Liver (tissue), 10 donors: ENCODE measurements at places on chromosomes 2 and 18. TPM values are rescaled to one million over a fixed set of nuclear protein-coding genes. Genes with fewer than 3 reads are reported as not detected.

Gene TMEM182
- total RNA-seq = 12.5 TPM

Gene TYMS
- 77.4 TPM for total RNA-seq

- no peak for DNase-seq
These were observed 110.0 kb upstream of the TEX51 start for GRCh38 chr2:126788652-126789051.

- peak; percentile 88 for DNase-seq
These were observed 851 bp downstream of the FAM117B start for GRCh38 chr2:202635428-202636212.

DNA sequence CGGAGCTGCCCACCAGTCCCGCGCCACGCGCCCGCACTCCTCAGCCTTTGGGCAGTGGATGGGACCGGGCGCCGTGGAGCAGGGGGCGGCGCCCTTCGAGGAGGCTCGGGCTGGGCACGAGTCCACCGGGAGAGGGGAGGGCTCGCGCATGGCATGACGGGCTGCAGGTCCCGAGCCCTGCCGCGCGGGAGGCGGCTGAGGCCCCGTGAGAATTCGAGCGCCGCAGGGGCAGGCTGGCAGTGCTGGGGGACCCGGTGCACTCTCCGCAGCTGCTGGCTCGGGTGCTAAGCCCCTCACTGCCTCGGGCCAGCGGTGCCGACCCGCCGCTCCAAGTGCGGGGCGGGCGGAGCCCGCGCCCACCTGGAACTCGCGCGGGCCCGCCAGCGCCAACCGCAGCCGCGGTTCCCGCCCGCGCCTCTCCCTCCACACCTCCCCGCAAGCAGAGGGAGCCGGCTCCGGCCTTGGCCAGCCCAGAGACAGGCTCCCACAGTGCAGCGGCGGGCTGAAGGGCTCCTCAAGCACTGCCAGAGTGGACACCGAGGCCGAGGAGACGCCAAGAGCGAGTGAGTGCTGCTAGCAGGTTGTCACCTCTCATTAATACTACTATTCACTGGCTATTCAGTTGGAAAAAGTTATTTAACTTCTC, 3.6 kb upstream of the TTC21B start:
- no peak for DNase-seq

DNA sequence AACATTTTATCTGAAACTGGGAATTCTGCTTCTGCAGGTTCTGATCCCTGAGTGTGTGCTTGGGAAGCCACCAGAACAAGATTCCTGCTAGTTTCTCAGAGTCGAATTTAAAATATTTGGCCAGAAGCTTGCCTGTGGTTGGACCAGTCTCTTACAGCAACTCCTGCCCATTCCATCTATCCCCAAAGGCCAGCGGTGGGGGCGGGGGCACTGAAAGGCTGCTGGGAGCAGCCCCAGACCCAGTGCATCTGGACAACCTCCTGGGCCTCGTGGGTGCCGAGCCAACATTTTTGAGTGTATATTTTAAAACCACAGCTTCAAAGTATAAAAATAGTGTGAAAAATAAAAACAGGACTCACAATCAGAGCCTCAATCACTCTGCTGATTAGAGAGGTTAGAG, 38.6 kb upstream of the ZFP36L2 start:
- DNase-seq = no peak

- DNase-seq = no peak
These were observed 571.2 kb downstream of the ZEB2 start for GRCh38 chr2:143948710-143949109.

DNA sequence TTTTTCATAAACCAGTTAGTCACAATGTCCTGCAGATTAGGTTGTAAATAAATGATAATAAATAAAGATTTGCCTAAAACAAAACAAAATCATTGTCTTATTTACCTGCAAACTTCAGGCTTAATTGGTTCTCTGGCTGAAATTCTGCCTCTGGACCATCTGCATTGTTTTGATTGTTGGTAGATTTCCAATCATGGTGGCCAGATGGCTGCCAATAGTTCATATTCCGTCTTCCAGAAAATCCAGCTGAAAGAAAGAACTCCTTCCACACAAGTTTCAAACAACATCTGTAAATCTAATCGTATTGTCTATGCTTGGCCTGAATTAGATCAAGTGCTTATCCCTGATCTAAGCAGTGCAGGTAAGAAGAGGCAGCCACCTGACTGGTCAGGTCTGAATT, 771.1 kb upstream of the ZEB2 start:
- no peak for DNase-seq

Gene HRH4
- 0.17 TPM for total RNA-seq

GRCh38 chr2:229218329-229218921, 52.7 kb downstream of the PID1 start:
- DNase-seq = no peak

Gene AGXT
- total RNA-seq = 1,548 TPM

- DNase-seq = no peak
These were observed 36.2 kb downstream of the AMER3 start for GRCh38 chr2:130791617-130791939.

- no peak for DNase-seq
These were observed 124.8 kb upstream of the SIX2 start for GRCh38 chr2:45134014-45134413.

DNA sequence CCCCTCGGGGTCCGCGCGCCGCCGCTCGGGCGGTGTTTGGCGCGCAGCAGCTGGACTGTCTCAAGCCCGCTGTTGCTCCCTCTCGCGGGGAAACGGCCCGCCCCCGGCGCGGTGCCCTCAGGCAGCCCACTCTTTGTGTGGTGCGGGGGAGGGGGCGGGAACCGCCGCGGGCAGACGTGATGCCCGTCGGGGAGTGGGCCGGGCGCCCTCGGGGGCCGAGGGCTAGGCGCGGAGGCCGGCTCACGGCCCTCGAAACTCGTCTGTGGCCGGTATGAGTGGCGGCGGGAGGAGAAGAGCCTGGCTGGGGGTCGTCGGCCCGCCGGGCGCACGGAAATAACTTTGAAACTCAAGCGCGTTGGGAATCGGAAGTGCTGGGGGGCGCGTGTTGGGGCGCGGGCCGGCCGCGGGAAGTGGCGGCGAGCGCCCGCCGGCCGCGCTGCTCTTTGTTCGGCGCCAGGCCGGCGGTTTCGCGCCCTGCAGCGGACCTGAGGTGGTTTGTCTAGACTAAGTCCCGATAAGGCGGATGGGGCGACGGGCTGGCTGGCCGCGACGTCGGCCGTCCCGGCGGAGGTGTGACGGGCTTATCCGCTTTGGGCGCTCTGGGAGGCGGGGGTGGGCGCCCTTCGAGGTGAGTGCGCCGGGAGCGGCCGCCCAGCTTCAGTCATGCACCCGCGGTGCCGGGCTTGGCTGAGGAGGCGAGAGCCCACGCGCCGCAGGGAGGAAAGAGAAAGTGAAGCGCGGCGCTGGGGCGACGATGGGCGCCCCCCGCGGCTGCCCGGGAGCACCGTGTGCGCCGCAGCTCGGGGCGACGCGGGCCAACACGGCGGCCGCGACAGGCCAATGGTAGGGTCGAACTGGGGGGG, 679 bp downstream of the PTMA start:
- no peak for DNase-seq

Gene ABCG8
- 81.2 TPM for total RNA-seq

Gene APOB
- 2,357 TPM for total RNA-seq

Gene EVX2
- not detected for total RNA-seq

DNA sequence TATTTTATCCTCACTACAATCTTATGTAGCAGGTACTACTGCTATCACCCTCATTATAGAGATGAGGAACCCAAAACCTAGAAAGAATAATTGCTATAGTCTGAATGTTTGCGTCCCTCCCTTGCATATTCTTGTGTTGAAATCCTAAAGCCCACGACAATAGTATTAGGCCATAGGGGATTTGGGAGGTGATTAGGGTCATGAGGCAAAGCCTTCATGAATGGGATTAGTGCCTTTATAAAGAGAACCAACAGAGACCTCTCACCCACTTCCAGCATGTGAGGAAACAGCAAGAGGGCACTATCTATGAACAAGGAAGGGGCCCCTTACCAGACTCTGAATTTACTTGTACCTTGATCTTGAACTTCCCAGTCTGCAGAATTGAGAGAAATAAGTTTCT, 500.3 kb upstream of the FAM98A start:
- DNase-seq = no peak

Gene CRACDL
- 0.42 TPM for total RNA-seq

Gene GPR35
- total RNA-seq = 2.4 TPM

Gene CYTIP
- 2.4 TPM for total RNA-seq

Gene ASPRV1
- 0.19 TPM for total RNA-seq

GRCh38 chr18:40897884-40898283, 1057.2 kb upstream of the PIK3C3 start:
- DNase-seq = no peak

DNA sequence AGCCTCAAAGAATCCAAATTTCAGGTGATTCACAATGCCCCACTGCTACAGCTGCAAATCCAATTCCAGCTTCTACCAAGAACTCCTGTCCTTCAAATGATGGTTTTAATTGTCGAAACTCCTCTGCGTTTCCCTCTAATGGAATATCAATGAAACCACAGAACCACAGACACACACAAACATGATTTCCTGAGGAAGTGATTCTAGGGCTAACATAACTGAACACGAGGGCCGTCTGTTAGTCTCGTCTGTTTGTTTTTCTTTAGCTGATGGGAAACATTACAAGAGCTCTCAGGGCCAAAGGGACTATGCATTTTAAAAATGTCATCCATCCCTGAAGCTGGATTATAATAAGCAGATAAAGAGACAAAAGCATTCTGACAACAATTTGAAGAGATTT, 59.4 kb downstream of the RNF152 start:
- no peak for DNase-seq

DNA sequence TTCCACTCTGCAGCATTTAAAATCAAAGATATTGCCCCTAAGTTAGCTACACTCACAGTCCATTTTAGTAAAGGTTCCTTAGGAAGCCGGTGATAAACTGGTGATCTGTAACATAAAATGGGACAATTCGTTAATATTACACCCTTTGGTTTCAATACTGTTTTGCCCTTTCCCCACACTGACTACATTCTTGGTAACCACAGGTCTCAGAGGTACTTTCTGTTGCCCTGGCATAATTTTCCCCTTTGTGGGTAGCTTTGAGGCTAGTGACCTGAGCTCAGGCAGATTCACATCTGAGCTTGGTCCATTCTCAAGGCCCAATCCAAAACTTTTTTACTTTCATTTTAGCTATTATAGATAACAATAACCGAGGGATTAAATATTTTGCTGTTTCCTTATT, 32.9 kb upstream of the CSRNP3 start:
- DNase-seq = no peak

Gene GKN2
- not detected for total RNA-seq

DNA sequence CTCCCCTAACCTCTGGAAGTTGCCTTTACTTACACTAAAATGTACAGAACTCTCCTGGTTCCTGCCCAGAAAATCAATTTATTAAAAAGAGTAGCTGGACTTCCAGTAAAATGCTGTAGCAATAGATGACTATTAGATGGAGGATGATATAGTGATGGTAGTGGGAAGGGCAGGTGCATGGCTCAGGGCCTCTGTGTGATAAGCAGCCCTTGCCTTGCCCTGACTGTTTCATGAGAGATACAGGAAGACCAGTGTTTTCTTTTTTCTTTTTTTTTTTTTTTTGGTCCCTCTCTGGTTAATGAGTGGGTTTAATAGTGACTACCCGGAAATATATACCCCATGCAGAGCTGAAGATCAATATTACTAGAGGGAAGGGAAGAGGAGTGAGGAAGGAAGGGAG, 48.7 kb upstream of the NEDD4L start:
- DNase-seq = no peak

DNA sequence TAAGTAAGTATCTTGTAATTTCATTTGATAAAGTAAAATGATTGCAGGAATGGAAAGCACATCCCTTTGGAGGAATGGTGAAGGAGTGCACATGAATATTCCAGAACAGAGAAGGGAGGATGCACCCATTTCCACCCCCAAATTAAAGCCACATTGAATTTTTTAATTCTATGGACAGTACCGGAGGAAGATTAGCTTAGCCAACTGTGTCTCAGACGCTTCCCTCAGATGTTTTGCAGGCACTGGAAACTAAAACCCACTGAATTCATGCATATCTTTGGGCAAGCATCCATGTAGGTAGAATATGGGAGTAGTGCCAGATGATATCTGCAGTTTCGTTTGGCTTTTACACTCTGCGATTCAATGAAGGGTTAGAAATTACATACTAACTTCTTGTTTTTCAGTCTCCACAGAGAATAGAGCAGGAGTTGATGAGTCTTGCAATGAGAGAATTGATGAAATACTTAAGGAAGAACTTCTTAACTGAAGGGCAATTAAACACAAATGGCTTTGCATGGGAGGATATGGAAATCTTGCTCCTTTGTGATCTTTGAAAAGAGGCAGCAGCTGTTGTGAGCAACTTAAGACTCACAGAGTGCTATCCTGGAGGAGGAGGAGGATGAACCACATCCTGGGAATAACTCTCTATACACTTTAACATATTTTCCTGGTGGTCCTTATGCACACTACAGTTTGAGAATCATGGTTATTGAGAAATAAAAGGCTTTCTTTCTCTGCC, 71.7 kb upstream of the MYO3B start:
- no peak for DNase-seq

- DNase-seq = no peak
These were observed 684.4 kb downstream of the ZEB2 start for GRCh38 chr2:143835481-143835880.

DNA sequence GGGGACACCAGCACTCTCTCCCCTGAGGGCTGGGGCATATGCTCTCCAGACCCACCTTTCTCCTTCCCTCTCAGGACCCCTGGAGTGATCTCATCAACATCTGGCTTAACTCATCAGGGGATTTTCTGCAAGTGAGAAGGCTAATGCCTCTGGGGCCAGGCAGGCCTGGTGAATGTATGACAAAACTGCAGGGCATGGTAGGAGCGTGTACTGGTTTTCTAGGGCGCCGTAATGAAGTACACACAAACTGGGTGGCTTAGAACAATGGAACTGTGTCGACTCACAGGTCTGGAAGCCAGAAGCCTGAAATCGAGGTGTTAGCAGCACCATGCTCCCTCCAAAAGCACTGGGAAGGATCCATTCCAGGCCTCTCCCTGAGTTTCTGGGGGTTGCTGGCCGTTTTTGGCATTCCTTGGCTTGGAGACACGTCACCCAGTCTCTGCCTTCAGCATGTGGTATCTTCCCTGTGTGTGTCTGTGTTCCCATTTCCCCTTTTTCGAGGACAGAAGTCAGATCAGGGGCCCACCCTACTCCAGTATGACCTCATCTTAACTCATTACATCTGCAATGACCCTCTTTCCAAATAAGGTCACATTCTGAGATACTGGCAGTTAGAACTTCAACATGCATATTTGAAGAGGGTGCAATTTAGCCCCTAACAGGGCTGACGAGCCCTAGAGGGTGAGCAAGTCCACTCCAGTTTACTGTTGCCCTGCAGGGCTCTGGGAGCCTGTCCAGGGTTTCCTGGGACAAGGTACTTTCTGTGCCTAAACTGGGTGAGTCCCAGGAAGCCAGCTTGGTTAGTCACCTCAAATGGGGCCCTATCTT, 45.5 kb upstream of the CAB39 start:
- DNase-seq = no peak
